ENCODE measurements at places on chromosomes 11 and 22.
A peak's percentile ranks its signal among the peaks of the same experiment; 100 is the strongest.

DNA sequence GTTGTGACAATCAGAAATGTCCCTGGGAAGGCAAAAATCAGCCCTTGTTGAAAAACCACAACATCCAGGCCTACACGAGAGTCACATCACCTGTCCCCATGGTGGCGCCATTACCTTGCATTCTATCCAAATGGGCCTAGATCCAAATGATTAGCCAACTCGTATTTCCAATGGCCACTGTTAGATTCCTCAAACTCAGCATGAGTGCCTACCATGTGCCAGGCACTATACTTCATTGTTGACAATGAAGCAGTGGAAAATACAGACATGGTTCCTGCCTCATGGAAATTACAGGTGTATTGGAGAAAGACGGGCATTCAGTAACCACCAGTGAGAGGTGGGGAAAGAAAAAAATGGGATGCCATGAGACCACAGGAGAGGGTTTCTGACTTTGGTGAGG lies 29.8 kb upstream of the CREB3L1 start:
- DNase-seq: peak; percentile 53

GRCh38 chr11:118427707-118428106 lies 8.6 kb upstream of the KMT2A start:
- DNase-seq: no peak

GRCh38 chr11:11095831-11096723 lies 238.2 kb upstream of the ZBED5 start:
- no peak for DNase-seq

- DNase-seq: no peak
Observed at GRCh38 chr22:36775586-36775963, 344 bp downstream of the IFT27 start.

DNA sequence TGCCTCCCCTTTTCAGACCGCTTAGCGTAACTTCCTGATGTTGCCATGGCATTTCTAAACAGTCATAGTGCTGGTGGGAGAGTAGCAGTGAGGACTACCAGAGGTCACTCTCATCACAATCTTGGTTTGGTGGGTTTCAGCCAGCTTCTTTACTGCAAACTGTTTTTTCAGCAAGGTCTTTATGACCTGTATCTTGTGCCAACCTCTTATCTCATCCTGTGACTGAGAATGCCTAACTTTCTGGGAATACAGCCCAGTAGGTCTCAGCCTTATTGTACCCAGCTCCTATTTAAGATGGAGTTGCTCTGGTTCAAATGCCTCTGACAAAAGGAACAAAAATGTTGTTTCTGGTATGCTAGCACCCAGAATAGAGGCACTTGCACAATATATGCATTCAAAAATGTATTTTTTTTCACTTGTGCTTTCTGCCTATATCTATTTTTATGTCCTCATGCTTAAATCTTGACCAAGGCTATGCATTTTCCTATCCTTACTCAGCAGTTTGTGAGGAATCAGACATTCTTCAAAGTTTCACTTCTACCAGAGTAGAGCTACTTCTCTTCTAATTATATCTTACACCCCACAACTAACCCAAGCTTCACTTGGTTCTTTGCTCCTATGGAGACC lies 16.1 kb upstream of the OR51M1 start:
- DNase-seq: no peak

GRCh38 chr11:125337836-125338834 lies 157.9 kb downstream of the FEZ1 start:
- DNase-seq: no peak

DNA sequence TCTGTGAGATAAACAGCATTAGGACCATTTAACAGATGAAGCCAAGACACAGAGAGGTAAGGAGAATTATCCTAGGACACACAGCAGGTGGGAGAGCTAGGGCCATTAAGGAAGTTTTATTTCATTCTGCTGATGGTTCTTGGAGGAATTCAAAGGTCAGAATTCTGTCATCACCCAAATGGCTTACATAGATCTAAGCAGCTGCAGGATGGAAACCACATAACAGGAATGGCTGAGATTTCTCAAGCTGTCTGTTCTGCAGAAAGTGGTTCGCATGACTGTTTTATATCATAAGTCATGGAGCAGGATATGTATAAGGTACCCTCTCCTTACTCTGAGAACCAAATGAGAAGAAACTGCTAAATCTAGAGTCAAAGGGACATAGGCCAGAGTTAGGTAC lies 163.2 kb upstream of the NARS2 start:
- no peak for DNase-seq

DNA sequence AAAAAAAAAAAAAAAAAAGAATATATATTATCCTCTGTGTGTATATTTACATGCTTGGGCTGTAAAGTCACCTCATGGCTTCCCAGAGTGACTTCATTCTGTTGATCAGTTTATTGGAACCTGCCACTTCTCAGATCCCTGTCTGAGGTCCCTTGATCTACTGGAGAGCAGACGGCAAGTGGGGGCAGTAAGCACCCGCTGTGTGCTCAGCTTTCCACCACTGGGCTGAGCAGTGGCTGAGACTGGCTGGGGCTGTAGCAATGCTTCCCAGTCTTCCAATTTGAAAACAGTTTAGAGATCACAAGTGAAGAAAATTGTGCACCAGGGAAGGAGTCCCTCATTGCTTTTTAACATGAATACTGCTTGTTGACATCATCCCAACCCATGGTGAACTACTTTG lies 6.9 kb upstream of the RBM4B start:
- DNase-seq: no peak

DNA sequence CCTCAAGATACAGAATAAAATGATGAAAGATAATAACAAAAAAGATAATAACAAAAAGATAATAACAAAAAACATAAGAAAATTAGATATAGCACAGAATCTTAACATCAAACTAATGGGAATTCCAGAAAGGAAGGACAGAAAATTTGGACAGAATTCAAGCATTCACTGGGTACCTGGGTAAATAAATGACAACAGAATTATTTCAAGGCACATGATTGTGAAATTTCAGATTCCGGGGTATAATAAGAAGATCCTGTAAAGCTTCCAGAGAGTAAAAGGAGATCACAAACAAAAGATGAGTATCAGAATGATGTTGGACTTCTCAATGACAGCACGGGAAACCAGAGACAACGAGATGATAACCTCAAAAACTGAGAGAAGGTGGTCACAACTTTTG lies 42.1 kb upstream of the OR9Q1 start:
- no peak for DNase-seq

- no peak for DNase-seq
Observed at GRCh38 chr11:32849761-32850160, 20.0 kb downstream of the PRRG4 start.

- no peak for DNase-seq
Observed at GRCh38 chr11:326592-326841, 5.9 kb upstream of the IFITM3 start.

DNA sequence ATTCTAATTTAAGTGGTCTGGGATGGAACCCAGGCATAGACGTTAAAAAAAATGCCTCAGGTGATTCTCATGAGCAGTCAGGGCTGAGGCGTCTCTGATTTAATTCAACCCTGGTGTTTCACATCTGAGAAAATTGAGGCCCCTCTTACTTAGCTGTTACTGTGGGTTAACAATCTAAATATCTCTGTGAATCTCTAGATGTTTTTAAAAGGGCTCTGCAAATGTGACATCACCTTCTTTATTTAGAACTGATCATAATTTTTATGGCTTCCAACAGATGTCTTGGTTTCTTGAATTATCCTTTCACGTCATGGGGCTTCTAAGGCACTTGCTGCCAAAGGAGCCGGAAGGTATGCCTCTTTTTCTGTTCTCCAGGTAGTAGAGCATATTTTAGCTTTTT lies 76.1 kb upstream of the LIN7C start:
- DNase-seq: no peak

DNA sequence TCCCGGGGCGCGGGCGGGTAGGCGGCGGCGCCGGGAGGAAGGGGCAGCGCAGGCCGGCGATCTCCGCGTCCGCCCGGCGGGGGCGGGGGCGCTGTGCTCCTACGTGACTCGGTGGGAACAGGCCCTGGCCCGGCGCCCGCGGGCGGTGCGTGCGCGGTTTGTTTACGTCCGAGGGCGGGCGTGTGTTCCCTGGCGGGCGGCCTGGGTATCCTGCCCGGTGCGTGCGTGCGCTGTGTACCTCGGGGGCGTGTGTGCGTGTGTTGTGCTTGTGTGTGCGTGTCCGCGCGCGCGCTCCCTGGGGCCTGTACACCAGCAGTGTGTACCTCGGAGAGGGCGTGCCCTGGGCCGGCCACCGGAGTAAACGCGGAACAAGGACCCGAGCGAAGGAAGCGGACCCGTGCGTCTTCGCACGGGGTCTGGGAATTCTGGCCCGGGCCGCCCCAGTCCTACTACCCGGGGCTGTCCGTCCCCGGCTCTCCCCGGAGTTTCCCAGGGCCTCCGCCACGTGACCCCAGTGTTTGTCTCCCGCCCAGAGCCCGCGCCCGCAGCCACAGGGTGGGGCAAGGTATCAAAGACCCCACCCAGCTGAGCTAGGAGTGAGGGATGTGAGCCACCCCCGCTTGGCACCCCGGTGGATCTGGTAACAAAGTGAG lies 769 bp downstream of the MAFF start:
- peak; percentile 34 for DNase-seq

GRCh38 chr11:125935618-125936199 lies 10.1 kb upstream of the VSIG10L2 start:
- DNase-seq: no peak

DNA sequence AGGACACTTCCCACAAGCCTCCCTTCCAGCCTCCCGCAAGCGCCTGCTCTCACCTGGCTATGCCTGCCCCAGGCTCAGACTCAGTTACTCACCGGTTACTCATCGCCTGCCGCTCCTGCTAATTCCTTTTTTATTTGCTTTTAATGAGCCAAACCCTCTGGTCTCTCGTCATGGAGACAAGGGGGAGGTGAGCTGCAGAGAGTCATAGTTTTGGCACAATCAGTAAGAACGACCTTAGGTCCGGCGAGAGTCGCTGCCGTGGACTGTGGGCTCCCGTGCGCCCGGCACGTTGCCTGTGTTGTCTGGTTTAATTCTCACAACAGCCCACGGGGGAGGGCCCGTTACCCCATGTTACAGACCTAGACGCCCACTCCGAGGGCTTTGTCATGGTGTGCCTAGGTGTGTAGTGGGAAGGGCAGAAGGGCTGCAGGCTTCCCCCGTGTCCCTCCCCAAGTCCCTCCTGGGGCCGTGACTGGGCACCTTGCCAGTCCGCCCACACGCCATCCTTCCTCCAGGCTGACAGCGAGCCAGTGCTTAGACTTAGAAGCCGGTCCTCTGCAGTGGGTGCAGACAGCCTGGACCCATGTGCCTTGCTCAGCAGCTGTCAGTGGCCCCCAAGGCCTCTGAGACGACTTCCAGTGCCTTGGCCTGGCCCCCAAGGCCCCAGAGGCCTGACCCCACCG lies 42.2 kb downstream of the WNT7B start:
- peak; percentile 30 for DNase-seq

GRCh38 chr11:68581439-68581838 lies 102.9 kb upstream of the GAL start:
- DNase-seq: peak; percentile 86

DNA sequence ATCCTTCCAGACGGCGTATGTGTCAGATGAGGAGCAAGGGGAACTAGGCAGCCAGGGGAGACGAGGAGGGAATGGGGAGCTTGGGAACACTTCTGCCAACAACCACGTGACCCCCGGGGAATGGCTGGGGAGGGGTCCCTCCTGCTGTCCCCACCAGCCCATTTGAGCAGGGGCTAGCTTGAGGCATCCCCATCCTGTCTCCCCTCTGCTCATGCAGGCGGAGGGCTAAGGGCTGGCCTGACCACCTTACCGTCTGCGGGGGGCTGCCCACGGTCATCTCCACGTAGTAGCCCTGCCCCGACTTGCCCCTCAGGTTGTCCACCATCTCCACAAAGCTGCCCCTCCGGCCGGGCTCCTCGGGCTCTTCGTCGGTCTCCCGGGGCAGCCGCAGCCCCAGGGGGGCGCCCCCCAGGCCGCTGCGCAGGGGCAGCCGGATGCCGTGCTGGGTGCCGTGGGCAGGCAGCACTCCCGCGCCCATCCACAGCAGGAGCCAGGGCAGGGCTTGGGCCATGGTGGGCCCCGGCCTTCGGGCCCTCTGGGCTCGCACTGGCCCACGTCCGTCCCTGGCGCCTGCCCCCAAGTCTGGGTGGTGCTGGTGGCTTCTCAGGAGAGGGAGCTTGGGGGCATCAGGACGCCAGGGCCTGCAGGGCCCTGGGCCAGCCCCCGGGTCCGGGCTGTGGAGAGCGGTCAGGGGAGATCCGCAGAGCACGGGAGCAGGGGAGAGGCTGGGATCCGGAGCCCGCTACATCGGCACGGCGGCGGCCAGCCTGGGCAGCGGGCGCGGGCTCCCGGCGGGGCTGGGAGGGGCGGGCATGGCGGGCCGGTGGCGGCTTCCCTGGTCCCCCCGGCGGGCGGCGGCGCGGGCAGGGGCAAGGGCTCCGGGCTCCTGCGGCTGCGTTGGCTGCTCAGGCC lies 515 bp downstream of the BACE1 start:
- no peak for DNase-seq

GRCh38 chr11:69156673-69157155 lies 979 bp downstream of the SMIM38 start:
- DNase-seq: no peak

DNA sequence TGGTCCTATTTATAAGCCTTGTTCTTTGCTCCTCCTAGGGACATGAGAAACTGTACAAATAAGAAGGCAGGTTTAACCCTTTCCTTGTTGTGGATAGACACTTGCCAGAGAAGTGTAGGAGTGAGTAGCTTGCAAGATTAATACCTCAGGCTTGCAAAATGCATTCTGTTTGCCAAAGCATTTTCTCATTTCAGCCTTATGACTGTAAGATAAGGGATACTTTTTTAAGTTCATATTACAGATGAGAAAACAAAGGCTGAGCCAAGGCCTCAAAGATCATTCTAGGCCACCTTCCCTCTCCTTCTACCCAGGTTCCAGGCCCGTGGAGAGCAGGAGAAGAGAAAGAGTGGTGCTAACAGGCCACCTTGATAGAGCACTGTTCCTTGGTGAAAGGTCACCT lies 46.8 kb downstream of the TRIM29 start:
- DNase-seq: no peak

DNA sequence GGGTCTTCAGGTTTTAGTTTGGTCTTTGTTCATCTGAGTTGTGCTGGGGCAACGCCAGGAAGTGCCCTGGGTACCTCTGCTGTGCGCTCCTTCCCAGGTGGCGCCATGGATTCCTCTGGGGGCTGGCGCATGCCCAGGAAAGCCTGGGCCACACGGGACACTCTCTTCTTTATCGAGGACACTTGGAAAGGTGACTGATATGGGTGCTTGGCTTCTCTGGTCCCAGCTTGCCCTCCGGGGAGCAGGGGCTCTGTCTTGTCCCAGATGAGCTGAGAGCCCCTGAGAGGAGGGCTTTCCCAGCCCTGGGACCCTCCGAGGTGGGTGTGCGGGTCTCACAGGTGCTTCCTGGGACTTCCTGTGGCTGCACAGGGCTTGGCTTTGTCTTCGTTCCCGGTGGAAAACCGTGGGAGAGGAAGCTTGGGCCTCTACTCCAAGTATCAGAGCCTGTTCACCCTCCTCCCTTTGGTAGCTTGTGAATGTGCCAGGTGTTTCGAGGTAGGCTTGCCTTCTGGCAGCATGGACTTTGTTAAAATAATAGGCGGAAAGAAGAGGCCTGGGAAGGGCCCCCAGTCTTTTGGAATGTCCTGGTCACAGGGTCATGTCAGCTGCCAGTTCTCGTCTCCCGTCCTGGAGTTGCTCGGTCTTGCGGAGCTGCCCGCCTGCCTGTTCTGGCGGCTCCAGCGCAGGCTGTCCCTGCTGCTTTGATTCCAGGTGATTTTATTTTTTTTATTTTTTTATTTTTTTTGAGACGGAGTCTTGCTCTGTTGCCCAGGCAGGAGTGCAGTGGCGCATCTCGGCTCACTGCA lies 10.1 kb upstream of the NEAT1 start:
- no peak for DNase-seq

- DNase-seq: no peak
Observed at GRCh38 chr22:37431801-37432707, 4.8 kb upstream of the ELFN2 start.

- DNase-seq: no peak
Observed at GRCh38 chr22:31853736-31854495, 90.4 kb upstream of the YWHAH start.

- no peak for DNase-seq
Observed at GRCh38 chr11:45881708-45882368, 3.6 kb upstream of the MAPK8IP1 start.
